Thyroid gland (tissue), 4 donors: ENCODE measurements at places on chromosomes 12 and 14.

DNA sequence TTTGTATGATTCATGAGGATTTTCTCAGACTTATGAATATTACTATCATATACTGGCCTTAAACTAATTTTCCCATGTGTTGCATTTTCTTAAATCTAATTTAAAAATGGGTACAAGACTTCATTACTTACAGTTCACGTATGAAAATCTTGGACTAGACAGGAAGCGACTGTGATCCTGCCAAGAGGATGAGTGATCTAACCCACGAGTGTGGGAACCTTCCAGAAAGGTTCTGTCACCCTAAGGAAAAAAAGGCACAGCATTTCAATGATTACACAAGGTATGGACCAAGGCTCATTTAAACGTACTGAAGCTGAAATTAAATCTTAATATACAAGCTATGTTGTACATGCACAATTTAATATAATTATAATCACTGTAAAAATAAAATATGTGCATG, 293.5 kb upstream of the DIO2 start:
- no peak for DNase-seq

GRCh38 chr14:91142214-91142668, 28.4 kb downstream of the DGLUCY start:
- DNase-seq = no peak

DNA sequence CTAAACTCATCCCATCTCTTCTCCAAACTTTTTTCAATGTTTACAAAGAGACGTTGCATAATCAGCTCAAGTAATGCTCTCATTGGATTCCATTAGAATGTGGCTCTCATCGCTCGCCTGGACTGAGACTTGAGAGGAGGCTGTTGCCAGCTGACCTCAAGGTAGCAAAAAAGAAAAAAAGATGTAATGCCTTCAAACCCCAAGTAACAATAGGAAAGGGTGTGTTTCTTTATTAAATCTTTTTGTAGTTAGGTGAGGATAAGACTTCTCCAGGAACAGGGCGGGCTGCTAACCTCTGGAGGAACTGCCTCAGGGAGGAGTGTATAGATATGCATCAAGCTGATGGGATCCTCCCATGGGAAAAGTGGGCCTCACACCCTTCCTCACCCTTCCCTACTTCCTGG, 956 bp upstream of the PTHLH start:
- DNase-seq = peak; percentile 51

- DNase-seq = no peak
These were observed 146.3 kb upstream of the RMST start for GRCh38 chr12:97316321-97316720.

- DNase-seq = no peak
These were observed 9.5 kb downstream of the RITA1 start for GRCh38 chr12:113194971-113195391.

- no peak for DNase-seq
These were observed 151.0 kb downstream of the BCAT1 start for GRCh38 chr12:24797901-24798300.

- peak; percentile 79 for DNase-seq
These were observed 43.9 kb downstream of the SSPN start for GRCh38 chr12:26239122-26239851.

DNA sequence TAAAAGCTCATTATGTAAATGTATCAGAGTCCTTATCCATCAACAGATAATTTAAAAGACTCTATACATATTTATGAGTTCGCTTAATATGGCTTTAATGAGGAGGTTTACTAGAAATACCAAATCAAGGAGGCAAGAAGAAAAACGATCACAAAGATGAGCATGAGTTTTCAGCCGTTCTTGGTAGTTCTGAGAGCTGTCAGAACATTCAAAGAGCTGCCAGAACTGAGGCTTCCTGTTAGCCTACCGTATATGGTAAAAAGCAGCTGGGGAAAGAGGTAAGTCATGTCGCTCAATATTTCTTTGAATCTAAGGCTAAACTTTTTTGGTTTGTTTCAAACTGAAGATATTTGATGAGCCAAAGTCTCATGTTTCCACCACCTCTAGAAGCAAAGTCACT, 115.3 kb upstream of the PLXNC1 start:
- no peak for DNase-seq

DNA sequence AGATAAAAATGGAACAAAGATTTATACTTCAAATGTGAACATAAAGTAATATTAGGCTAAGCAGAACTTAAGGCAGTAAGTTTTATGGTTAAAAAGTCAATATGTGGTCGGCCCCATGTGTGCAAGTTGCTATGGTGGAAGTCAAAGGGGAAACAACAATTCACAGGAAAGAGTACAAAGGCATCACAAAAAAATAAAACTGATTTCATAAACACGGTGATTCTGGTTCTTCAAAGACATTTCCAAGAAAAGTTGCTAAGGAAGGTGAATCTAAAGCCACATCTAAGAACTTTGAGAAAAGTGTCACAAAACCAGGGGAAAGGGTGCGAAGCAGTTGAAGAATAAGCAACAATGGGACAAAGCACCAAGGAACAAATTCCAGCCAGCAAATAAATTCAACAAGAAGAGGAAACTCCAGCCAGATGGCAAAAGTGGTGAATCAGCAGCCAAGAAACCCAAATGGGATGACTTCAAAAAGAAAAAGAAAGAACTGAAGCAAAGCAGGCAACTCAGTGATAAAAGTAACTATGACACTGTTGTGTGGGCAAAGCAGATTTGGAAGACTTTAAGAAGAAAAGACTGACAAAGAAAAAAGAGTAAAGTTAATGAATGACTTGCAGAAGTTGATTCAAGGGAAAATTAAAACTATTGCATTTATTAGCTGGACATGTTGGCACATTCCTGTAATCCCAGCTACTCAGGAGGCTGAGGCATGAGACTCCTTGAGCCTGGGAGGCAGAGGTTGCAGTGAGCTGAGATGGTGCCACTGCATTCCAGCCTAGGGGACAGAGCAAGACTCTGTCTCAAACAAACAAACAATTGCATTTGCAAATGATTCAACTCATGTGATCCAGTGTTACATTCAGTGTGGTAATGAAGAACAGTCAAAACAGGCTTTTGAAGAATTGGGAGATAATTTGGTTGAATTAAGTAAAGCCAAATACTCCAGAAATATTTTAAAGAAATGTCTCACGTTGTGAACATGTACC, 19.5 kb downstream of the PTGDR start:
- DNase-seq = no peak

GRCh38 chr12:115267464-115267863, 583.5 kb upstream of the TBX3 start:
- DNase-seq = no peak

DNA sequence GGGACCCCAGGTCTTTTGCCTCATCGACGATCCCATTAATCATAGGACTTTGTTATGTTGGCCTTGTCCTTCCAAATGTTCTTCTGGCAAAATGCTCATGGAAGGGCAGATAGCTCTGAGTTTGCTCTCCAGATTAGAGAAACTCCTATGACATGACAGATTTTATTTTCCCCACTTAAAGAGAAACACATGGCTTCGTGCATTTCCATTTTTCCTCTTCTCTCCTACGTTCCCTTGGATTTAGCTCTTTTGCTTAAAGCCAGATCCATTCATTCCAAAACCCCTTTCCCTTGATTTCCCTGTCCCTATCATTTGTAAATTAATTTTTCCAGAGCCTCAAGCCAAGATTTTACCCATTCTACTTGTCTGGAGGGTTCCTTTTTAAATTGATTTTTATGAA, 2.9 kb downstream of the PRIMA1 start:
- no peak for DNase-seq

DNA sequence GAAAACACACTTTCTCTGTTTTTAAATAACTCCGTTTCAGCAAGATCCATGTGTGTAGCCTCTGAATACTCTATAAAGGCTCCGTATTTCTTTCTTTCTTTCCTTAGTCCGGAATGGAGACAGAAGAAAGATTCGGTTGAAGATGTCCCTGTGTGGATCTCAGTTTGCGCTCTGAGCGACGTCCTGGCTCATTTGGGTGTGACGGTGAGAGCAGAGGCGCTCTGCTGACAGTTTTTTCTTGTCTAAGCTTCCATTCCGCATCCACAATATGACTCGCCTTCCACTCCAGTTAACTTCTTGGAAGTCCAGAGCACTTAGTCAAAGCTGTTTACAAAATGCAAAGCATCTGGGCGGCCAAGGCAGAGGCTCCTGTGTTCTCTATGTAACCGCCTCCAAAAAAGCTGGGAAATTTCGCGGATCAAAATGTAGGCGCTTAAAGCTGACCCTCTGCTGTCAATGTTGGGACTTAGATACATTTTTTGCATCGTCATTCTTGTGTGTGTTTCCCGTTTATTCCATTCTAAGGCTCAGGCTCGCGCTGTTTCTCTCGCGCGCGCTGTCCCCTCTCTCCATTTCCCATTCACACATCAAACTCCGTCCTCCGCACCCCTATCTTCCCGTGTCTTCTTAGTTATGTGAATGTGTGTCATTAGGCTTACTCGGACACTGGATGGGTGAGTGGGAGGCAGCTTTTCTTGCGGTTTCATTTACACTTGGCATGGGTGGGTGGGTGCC, 880 bp upstream of the FLRT2 start:
- peak; percentile 10 for DNase-seq

DNA sequence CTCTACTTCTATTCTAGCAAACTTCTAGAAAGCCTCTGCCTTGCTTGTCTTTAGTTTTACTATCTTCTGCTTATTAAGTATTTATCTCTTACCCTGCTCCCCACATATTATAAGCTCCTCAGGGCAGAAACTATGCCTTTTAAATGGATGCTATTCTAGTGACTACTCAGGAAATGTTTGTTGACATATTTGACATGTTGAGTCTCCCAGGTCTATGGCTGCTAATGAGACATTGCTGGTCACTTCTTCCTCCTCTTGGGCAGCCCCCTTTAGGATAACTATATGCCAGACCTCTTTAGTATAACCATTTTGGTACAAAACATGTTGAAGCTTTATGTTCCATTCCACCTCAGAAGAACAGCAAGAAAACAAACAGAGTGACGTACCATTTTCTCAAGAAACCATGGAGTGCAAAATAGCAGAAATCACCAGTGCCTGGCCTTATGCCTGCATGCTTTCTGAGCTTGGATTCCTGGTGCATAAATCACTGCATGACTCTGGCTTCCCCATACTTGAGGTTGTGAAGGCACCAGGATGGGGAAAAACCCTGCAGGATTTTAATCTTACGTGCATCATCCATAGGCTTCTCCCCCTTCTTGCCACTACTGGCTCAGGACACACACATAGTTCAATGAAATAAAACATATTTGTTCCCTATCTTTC, 202.6 kb downstream of the TMX1 start:
- no peak for DNase-seq

DNA sequence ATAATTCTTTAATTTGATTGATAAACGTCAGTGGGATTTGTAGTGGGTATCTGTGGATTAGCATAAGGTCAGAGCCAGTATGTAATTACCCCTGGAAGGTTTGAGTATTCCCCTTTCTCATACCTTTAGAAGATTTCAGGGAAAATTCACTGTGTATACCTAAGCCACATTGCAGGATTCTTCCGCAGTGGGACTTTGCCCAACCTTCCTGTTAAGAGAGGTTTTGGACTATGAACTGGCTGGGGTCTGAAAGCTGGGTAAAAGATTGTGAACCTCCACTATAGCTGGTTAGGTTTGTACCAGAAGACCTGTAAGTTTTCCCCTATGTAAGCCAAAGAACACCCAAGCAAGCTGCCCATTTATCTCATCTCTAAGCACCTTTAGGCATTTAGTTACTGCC, 150.2 kb downstream of the TTC6 start:
- DNase-seq = no peak

- DNase-seq = no peak
These were observed 168.8 kb downstream of the KIF26A start for GRCh38 chr14:104307246-104307626.

- DNase-seq = no peak
These were observed 54.7 kb downstream of the VRK1 start for GRCh38 chr14:96851694-96852381.

GRCh38 chr14:77794357-77794756, 5.6 kb upstream of the ADCK1 start:
- no peak for DNase-seq

DNA sequence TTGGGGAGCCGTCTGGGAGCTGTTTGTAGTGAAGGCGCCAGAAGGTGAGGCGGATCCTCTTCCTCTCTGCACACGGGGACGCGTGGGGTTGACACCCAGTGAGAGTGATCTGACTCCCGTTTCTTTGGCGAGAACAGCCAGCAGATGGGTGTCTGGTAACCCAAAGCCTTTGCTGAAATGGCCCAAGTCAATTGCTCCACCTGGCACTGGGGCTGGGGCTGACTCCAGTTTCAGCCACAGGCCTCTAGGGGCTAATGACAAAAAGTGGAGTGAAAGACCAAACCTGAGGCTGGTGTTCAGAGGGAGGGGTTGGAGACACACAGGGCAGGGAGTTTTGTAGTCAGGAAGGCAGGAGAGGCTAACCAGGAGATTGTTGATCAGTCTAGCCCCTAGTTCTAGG, 87.0 kb downstream of the FRMD6 start:
- DNase-seq = no peak

GRCh38 chr12:92421701-92422100, 276.1 kb upstream of the BTG1 start:
- no peak for DNase-seq

DNA sequence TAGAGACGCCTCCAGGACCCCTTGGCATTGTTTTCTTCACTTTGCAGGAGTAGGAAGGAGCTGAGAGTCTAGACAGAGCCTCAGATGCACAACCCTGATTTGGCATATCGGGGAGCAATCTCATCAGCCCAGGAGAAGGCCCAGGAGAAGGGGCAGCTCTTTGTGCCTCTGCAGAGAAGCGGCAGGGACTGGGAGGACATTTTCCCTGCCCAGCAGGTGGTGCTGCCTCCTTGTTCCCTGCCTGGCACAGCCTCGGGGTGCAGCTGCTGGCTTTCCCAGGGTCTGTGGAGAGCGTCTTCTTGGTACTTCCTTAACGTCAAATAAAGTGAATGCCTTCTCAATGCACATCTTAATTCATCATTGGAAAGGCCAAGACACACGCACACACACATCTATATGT, 419.5 kb downstream of the TMEM121 start:
- DNase-seq = no peak

DNA sequence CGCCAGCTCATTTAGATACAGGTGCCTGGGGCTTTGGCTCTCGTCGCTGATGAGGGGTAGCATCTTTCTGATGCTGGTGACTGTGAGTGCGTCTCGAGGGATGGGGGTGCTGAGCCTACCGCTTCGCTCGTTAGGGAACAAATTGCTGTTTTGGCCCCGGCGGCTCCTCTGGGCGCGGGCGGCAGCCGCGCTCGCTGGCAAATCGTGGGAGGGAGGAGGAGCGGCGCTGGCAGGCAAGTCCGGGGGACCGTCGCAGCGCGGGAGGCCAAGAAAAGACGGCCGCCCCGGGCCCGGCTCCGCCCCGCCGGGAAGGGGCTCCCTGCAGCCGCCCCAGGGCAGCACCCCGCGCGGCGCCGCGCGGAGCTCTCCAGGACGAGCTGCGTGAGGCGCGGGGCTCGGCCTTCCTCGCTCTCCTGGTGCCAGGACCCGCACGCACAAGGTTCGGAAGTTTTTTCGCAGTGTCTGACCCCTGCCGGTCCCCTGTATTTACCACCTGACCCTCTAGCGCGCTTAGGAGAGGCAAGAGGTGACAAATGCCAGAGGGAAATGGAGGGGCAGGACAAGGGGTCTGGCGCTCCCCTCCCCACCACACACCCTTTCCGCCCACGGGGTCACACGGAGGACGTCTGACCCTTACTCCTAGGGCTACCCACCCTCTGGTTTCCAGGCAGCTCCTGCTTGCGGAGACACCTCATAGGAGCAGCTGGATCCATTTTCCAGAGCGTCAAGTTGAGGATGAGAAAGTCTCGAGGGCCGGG, 899 bp upstream of the KCNH3 start:
- peak; percentile 26 for DNase-seq

GRCh38 chr14:77296155-77296554, 24.5 kb downstream of the POMT2 start:
- DNase-seq = no peak

- peak; percentile 83 for DNase-seq
These were observed 3.2 kb downstream of the PGF start for GRCh38 chr14:74952180-74952665.

GRCh38 chr12:65189028-65189718, 19.8 kb downstream of the LEMD3 start:
- no peak for DNase-seq
